ENCODE measurements at places on chromosomes 2 and 18. TPM values are rescaled to one million over a fixed set of nuclear protein-coding genes. Genes with fewer than 3 reads are reported as not detected.

DNA sequence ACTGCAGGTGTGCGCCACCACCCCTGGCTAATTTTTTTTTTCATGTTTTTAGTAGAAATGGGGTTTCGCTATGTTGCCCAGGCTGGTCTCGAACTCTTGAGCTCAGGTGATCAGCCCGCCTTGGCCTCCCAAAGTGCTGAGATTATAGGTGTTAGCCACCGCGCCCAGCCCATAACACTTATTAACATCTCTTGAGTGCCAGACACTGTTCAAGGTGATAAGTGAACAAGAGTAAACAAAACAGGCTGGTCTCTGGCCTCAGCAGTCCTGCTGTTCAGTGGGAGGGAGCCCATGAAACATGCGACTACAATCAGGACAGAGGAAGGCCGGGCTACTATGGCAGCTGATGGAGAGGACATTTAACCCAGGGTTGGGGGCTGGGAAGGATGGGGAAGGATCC, 42.3 kb downstream of the KCTD1 start:
- DNase-seq = no peak

DNA sequence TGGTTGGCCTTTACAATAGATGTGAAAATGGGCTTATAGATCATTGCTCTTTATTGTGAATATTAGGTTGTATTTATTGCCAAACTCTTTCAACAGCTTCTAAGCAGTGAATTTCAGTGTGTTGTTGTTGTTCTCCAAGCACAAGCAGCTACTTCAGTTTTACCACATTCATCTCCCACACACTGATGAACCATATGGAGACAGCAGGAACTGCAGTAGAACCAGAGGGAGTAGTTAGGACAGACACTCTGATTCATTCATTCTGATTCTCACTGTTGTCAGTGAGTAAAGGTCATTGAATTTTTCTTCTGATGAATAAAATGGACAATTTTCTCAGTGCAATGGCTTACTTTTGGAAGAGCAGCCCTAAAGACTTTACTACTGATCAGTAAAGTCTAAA, 40.2 kb downstream of the CCDC74A start:
- no peak for DNase-seq

- DNase-seq = no peak
These were observed 137.9 kb upstream of the ZC3H15 start for GRCh38 chr2:186348200-186348599.

Gene NT5C1B
- total RNA-seq = not detected

Gene ARPC2
- total RNA-seq = 262 TPM

- DNase-seq = peak; percentile 45
These were observed 22.0 kb upstream of the ODC1 start for GRCh38 chr2:10469955-10470608.

Gene TDRD15
- 0.44 TPM for total RNA-seq

DNA sequence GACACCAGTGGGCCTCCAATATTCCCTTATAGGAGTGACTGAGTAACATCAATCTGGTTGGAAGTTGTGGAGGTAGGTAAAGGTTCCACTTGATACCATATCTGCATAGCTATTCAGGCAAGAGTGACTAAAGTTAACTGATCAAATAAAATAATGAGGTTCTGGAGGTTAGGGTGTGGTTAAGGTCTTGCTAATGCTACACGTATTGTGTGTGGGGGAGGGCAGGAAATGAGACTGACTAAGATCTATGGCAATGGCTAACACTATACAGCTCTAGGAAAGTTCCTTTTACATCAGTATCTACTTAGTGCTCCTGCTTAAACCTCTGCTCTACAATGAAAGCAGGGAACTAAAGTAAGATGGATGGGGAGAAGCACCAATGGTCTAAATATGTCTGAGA, 149.1 kb upstream of the MGAT5 start:
- DNase-seq = no peak

Gene POTEI
- 2.0 TPM for total RNA-seq

Gene LTBP1
- total RNA-seq = 36.3 TPM
